ENCODE measurements at places on chromosomes 16 and 17.

DNA sequence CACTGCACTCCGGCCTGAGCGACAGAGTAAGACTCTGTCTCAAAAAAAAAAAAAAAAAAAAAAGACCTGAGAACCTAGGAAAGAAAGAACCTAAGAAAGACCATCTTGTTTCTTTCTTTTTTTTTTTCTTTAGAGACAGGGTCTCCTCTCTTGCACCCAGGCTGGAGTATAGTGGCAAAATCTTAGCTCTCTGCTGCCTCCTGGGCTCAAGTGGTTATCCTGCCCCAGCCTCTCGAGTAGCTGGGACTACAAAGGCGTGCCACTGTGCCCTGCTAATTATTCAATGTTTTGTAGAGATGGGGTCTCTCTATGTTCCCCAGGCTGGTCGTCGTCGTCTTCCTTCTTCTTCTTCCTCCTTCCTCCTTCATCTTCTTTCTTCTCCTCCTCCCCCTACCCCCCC is 7.8 kb upstream of the BIRC5 start:
- DNase-seq = no peak

GRCh38 chr17:19719355-19720209 is 3.2 kb upstream of the SLC47A2 start:
- no peak for DNase-seq

- peak; percentile 57 for DNase-seq
These were observed 4.5 kb upstream of the CACNG5 start for GRCh38 chr17:66830451-66830850.

DNA sequence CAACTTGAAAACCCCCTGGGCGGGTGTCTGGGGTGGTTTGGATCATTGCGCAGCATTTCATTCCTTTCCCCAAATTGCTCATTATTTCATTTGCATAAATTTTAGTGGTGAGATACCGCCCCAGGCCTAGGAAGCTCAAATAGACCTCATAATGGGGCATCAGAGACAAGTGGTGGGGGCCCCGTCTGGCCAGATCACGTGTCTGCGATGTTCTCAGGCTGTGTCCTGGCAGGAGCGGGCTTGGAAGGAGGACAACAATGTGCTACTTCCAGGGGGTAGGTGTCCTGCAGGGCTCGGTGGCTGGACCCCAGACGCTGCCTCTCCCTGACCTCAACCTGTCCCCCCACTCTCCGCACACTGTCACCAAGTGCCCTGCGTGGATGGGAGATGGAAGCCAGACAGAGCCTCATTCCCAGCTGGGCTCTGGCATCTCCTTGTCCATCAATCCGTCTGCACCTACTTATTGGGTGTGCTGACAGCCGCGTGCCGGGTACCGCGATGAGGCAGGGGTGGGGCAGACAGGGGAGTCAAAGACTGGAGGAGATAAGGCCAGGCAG is 116.9 kb downstream of the NTN1 start:
- DNase-seq = no peak

- no peak for DNase-seq
These were observed 33.6 kb upstream of the MED13 start for GRCh38 chr17:62098623-62099231.

GRCh38 chr17:31537565-31538011 is 146.1 kb downstream of the RAB11FIP4 start:
- peak; percentile 44 for DNase-seq

DNA sequence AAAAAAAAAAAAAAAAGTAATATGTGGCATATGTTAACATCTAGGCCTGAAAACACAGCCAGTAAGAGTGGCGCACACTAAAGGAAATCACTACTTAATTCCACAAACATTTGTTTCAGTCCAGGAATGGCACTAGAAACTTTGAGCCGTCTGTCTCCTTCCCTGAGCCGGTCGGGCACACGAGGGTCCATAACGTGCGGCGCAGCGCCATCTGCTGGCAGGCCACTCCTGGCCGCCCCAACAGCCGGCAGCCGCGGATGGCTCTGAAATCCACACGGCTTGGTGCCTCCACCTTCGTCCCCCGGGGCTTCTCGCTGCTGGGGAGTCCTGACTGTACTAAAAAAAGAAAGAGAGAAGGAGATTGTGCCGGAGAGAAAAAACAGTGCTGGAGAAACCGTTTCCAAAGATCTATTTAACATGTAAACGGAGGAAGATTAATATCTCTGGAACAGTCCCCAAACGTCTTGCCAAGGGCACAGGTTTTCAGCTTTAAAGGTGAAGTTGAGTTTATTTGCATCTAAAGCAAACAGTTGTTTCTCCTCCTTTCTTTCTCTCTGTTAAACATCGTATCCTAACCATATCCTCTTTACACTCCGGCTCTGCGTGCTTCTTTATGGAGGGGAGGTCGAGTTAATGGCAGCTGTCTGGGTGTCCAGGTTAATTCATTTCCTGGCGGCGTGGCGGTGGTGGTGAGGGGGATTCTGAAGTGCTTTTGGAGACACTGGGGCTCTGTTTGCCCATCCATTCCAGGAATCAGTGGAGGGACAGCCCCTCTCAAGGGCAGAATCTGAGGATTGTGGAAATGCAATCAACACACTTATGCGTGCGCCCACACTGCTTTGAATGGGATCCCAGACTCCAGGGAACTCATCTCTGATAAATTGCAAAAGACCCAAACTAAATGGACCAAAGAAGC is 611.3 kb upstream of the SALL1 start:
- DNase-seq = peak; percentile 45

DNA sequence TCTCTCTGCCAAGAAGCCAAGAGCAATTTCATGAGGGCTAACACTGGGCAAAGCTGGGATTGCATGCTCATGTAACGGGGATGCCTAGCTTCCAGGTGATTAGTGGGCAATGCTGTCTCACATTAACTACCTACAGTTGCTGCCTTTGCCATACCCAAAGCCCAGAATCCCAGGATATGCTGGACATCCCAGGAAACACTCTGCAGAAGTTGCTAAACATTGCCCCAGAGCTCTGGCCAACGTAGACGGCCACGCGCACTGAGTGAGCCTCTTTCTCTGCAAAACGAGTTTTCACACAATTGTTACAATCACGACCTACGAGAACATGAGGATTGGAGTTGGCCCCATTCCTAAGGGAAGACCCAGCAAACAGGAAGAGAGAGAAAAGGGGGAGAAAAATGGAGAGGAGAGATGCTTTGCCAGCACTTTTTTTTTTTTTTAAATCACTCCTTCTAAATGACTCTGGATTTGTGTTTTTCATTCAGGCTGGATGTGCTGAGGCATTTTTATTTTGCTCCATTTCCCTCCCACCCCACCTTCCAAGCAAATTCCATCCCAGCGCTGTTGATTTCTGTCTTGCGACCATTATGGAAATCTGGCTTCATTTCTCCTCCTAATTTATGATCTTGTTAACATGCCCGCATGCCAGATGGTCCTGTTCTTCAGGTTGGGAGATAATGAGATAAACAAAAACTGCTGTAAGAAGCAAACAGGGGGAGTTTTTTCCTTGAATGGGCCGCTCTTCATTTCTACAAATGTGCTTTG is 112.8 kb upstream of the DNAH9 start:
- DNase-seq = no peak

DNA sequence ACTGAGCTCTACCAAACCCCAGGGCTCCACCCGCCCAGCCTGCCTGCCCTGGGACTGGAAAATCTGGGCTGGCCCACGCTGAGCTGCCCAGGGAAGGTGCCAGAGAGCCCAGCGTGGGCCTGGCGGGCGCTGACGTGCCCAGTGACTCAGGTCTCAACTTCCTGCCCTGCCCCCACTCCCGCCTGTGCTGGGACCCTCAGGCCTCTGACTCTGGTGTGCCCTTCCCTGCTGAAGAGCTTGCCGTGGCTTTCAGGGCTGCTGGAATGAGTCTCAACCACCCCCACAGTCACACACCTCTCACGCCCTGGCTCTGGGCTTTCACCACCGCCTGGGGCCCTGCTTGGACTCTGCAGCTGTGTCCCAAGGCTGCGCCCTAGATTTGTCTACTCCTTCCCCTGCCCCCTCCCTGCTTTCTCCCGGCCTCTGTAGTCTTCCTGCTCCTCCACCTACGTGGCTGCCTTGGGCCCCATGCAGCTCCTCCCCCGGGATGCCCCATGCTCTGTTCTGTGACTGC is 10.4 kb downstream of the LLGL1 start:
- no peak for DNase-seq

DNA sequence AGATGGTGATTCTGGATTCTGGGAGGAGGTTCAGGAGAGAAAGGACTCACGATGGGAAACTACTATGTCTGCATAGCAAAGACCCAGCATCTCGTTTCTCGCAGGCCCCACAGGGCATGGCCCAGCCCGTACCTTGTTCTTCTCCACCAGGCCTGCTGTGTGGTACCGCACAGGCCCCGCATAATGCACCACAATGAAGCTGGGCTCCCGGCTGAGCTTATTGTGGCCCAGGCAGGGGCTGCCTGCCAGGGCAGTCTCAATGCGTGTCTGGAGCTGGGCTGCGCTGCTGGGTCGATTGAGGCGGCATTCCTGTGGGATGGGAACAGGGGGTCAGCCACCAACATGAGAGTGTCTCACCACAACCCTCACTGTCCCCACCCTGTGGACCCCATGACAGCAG is 20.4 kb downstream of the ZNHIT3 start:
- DNase-seq = no peak

DNA sequence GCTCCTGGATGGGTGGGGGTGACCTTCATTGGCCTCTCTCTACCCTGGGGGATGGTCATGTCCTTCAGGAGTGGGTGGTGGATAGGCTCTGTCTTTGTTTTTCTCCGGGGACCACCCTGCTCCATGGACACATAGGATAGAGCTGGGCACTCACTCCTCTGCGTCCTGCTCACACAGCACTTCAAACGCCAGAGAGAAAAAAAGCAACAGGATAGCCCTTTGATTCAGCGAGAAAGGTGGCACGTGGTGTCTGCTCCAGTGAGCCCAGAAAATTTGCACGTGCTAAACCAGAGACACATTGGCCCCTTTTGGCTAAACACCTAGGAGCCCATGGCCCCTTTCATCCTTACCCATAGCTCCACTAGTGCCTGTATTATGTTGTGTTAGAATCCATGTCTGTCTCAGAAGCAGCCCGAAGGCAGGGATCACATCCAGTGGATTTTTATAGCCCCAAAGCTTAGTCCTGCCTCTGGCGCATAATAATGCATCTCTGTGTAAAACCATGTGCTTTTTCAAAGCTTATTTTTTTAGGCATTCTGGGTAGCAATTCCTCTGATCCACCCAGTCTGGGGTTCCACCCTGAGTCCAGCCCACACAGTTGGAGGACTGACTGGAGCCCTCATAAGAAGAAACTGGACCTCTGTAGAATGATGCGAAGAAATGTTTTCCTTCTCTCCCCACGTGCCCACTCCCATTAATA is 90.1 kb downstream of the ASIC2 start:
- DNase-seq = no peak

- DNase-seq = no peak
These were observed 195.2 kb downstream of the AXIN2 start for GRCh38 chr17:65366102-65366844.

DNA sequence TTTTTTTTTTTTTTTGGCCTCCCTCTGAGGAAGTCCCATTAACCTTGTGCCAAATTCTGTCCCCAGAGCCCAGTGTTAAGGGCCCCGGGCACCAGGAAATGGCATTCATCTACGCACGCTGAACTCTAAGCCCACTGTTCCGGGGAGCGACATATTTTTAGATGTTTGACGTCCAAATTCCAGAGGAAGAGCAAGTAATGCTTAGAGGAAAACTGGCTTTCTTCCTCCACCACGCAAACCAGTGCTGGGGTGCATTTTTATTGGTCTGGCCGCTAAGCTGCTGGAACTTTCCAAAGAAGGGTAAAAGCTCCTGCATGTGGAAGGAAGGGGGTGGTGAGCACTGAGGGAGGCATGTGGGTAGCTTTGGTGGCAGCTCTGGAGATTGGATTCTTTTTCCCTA is 8.3 kb downstream of the WFDC1 start:
- DNase-seq = no peak

GRCh38 chr16:87305505-87306391 is 11.4 kb downstream of the C16orf95 start:
- DNase-seq = no peak

GRCh38 chr16:23408242-23408822 is 44.7 kb downstream of the COG7 start:
- DNase-seq = no peak

DNA sequence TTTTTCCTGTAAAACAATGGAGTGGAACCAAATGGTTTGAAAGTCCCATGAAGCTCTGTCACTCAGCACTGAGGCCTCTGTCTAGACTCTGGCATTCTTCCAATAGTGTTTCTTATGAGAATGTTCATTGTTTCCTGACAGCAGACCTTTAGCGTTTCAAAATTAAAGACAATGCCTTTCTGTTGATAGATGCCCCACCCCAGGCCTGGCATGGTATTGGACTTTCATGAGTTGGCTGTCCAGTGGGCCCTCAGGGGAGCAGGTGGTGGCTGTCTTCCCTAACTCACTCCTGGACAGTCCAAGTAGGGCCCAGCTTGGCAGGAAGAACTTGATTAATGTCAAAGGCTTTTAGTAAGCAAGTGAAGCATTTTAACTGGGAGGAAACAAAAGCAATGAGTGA is 186.5 kb upstream of the CCL2 start:
- no peak for DNase-seq

- no peak for DNase-seq
These were observed 36.7 kb upstream of the HELZ start for GRCh38 chr17:67281743-67282142.

DNA sequence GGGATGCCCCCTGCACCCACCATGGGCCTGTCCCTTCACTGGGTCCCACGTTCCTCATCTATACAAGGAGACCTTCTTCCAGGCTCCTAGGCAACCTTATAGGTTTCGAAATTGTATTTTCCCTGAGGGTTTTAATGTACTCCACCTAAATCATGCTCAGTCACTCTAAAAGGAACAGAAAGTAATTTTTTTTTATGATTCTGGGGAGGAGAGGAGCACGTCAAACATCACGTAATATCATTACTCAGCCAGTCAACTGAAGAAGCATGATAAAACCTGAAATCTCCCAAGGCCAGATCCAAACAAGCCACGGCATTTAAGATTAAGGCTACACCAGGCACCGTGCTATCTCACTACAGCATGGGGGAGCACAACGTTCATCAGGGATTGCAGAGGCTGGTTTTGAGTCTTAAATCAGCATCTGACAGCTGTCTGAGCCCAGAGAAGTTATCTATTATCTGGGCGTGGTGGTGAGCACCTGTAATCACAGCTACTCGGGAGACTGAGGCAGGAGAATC is 3.9 kb upstream of the TMEM114 start:
- DNase-seq = no peak

- no peak for DNase-seq
These were observed 4.0 kb upstream of the LMF1 start for GRCh38 chr16:974611-975261.

GRCh38 chr17:44900894-44901293 is 1.6 kb upstream of the EFTUD2 start:
- DNase-seq = peak; percentile 57

DNA sequence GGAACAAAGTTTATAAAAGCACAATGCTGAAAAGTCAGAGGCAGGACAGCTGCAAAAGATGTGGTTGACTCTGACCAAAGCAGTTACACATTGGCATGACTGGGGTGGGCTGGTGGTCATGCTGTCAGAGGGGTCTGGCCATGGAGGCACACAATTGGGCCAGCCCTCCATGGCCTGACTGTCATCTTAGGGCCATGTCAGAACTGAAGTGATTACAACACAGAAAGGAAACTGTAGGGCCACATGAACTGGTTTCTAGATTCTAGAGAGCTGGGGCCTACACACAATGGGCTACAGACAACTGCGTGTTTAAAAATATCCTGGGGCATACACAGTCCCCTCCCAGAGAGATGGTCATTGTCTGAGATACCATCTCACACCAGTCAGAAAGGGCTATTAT is 380.6 kb downstream of the GRIN2A start:
- DNase-seq = no peak

Data from NCI-H510A (cell line).